GOT3 (cell line): ENCODE measurements at places on chromosomes 2 and 18.

GRCh38 chr2:242038166-242038927 is 168.8 kb downstream of the RTP5 start:
- no peak for DNase-seq

DNA sequence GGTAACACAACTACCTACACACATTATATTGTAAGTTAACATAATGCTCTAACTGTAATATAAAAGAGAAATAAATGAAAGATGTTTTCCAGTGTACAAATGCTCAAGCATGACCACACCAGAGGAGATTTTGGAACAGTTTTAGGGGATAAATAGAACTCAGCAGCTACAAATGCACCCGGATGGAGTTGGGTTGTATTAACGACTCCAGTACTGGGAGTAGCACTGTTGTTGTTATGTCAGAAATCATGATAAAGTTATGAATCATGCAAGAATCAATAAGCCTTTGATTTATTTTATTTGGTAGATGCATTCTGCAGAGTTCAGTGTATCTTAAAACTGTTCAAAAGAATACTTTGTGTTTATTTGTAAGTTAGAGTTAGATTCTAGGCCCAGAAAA is 126.9 kb downstream of the MAP3K20 start:
- DNase-seq: no peak

- DNase-seq: no peak
Measured at GRCh38 chr2:72222829-72223564, 75.3 kb upstream of the CYP26B1 start.

DNA sequence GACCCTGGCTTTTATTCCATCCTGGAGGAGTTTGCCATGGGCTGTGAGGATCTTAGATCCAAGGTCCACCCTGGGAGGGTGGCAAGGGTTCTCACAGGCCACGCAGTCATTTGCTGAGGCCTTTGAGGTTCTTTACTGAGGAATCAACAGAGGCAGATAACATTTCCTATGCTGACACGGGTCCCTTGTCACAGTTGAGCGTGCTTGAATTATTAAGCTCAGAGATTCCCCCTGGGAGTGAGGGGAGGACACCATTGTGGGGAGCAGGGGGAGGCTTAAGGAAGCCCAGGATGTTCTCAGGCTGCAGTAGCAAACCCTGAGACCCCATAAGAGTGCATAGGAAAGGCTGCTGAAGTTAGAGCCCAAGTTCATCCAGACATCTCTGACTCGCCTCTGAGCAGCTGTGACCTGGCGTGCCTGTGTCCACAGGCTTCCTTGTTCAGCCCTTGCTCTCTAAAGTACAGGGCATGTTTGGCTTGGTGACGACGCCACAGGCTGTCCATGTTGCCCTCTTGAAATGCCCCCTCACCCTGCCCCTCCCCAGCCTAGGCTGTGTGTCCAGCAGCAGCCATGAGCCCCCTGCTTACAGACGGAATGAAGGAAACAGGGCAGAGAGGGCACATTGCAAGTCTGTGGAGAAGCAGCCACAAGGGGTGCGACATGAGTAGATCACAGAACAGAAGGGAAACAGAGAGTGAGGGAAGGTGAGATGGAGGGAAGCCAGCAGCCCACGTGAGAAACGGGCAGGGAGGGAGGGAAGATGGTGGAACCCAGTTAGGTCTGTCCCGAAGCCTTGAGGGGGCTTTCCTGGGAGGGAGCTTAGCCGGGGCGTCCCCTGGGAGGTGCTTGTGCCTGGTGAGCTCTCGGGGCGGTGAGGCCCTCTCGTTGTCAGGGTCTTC is 34.0 kb downstream of the NAPG start:
- no peak for DNase-seq

- DNase-seq: no peak
Measured at GRCh38 chr2:138106606-138107005, 142.3 kb downstream of the HNMT start.

GRCh38 chr18:79612291-79613108 is 67.1 kb upstream of the CTDP1 start:
- DNase-seq: no peak

DNA sequence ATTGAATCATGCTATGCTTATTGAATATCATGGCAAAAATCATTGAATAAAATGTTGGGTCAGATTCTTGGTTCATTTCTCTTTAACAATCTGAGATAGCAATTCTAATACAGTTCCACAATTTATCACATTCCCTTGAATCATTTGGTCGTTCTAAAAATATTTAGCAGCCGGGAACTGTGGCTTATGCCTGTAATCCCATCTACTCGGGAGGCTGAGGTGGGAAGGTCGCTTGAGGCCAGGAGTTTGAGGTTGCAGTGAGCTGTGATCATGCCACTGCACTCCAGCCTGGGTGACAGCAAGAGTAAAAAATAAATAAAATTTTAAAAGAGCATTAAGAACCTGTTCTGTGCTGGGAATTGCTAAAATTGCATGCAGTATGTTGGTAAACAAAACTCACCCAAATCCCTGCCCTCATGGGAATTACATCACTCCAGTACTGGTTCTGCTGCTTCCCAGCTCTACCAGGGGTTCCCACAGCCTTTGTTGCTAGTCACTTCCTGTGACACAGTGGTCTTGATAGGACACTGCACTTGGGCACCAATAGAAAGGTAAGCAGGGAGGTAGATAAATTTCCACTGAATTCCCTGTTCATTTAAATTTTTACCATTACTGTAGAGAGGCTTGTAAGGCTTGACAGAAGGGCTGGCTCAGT is 200.4 kb downstream of the CTNNA2 start:
- DNase-seq: no peak

GRCh38 chr2:85549826-85550225 is 10.9 kb downstream of the MAT2A start:
- no peak for DNase-seq

GRCh38 chr2:30948130-30948529 is 140.9 kb upstream of the CAPN13 start:
- no peak for DNase-seq

DNA sequence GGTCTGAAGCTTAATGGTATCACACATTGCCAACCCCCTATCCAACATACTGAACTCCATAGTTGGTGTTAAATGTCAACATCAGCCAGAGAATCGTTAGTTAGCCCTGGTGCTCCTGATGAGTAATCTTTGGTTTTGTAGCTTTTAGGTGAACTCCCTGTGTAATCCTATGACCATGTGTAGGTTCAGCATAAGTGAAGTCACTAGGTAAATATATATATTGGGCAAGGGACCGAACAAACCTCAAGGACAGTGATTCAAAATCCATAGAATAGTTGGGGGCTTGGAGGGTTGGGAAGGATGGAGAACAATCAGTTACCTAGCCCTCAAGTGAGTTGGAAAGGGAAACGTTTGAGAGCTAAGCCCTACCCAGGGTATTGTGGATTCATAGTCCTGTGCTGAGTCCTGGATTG is 16.0 kb upstream of the AP1S3 start:
- no peak for DNase-seq

- no peak for DNase-seq
Measured at GRCh38 chr2:232322560-232323327, 55.8 kb upstream of the ALPP start.

GRCh38 chr2:160022162-160022561 is 40.3 kb downstream of the PLA2R1 start:
- no peak for DNase-seq

DNA sequence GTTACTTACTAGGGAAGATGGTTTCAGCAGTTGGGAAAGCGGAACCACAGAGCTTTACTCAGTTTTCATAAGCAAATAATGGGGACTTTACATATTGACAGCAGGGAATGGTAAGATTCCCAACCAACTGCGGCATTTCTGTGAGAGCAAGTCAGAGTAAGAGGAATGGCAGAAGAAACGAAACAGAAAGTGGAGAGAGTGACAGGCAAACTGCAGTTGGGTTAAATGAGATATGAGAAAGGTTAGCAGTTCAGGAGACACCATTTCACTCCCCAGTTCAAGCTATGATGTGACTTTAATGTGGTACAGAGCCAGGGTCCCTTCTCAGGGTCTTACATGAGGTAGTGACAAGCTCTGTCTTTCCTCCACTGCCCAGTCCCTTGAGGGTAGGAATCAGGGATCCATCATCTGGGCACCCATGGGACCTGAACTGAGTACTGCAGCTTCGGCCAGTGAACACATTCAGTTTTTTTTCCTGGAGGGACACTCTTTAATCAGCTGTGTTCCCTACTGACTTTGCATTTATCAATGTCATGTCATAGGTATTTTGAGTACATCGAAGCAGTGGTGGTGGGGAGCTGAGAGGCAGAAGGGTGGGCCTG is 33.0 kb upstream of the GREB1 start:
- DNase-seq: no peak

- DNase-seq: no peak
Measured at GRCh38 chr2:152890736-152891135, 172.3 kb downstream of the ARL6IP6 start.

DNA sequence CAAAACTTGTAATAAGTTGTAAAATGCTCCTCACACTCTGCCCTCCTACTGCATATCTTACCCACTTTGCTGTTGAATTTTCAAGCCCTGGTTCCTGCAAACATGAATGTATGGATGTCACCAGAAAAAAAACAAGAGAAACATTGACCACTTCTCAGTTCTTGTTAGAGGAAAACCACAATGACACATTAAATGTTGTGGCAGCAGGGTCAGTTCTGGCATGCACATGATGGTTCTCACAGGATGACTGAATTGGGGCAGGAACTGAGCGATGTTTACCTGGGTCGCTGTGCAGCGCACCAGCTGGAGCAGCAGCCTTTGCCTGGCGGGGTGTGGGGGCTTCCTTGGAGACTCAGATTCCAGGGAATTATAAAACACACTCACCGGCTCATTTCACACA is 14.0 kb upstream of the PRKCE start:
- DNase-seq: no peak

GRCh38 chr18:65257149-65257548 is 493.7 kb upstream of the CDH7 start:
- DNase-seq: no peak

DNA sequence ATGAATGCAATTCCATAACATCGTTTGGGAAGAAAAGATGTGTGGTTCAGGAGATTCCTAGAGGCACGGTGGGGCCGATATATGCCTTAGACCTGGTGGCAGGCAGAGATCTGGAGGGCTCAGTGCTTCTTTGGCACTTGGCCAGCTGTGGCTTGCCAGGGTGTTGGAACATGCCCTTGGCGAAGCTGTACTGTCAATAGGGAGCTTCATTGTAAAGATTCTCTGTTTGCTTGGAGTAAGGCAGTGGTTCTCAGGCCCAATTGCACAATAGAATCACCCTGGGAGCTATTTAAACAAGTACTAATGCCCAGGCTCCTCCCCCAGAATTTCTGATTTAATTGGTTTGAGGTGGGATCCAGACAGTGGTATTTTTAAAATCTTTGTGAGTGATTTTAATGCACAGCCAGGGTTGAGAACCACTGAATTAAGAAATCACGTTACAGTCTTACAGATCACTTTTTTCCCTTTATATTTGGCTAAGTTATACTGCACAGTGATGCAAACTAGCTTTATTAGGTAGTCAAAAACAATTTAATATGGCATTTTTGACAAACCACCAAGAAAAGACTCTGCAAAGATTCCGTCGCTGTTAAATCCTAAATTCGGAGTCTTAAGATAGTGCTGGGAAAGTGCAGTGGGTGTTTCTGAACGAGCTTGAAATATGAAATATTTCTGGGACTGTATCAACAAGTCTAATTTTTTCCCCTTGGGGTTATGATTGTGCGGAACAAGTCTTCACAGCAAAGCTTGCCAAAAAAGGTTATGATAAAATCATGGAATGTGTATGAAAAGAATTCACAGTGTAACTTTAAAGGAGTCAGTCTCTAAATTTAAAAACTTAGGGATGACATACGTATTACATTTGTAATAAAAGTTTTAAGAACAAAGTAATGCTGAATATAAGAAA is 78.0 kb downstream of the CRIM1 start:
- DNase-seq: no peak

DNA sequence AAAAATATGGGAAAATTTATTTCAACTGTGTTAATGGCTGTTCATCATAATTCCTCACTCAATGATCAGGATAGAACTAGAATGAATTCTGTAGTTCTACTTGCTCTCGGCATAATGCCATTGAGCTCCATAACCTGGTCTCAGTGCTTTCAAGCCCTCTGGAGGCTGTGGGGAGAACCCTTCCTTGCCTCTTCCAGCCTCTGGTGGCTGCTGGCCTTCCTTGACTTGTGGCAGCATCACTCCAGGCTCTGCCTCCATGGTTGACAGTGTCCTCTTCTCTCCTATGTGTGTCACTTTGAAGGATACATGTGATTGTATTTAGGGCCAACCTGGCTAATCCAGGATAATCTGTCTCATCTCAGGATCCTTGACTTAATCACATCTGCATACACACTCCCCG is 26.9 kb upstream of the CABYR start:
- DNase-seq: no peak

DNA sequence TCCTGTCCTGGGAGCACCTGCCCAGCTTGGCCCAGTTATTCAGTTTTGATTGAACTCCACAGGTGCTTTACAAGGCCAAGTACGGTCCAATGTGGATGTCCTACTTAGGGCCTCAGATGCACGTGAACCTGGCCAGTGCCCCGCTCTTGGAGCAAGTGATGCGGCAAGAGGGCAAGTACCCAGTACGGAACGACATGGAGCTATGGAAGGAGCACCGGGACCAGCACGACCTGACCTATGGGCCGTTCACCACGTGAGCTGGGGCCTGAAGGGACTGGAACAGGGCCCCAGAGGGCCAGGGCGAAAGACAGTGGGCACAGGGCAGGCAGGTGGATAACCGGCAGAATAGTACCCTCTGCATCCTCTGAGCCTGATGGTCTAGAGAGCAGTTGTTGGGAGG is 22.1 kb downstream of the PRKAG3 start:
- DNase-seq: no peak

GRCh38 chr18:23567671-23568070 is 18.6 kb downstream of the NPC1 start:
- no peak for DNase-seq

DNA sequence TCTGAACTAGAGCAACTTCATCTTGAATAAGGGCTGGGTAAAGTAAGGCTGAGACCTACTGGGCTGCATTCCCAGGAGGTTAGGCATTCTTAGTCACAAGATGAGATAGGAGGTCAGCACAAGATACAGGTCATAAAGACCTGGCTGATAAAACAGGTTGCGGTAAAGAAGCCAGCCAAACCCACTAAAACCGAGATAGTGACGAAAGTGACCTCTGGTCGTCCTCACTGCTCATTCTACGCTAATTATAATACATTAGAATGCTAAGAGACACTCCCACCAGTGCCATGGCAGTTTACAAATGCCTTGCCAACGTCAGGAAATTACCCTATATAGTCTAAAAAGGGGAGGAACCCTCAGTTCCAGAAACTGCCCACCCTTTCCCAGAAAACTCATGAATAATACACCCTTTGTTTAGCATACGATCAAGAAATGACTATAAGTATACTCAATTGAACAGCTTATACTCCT is 109.1 kb downstream of the FIGN start:
- DNase-seq: no peak

DNA sequence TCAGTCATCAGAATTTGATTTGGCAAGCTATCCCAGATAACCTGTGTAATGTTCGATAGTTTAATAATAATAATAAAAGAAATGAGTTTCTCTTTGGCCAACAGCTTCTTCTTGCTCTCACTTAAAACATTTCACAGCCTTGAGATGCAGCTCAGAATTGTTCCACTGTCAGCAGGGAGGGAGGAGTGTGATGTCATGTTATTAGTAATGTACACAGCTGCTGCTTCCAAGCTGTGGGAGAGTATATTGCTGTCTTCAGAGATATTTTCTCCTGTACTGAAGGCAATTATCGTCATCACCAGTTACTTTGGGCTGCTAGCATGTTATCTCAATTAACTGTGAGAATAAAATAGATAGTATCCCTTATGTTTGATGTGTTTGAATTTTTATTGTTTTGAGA is 146.9 kb upstream of the MAP3K20 start:
- no peak for DNase-seq
